Activated CD4-positive, alpha-beta memory T cell treated with anti-CD3 and anti-CD28 coated beads, Interleukin-2, amount 10 ng/mL, durations not matched to agents 7 days and 5 days (primary cell): ENCODE measurements at places on chromosomes 4 and X.

GRCh38 chr4:117817301-117817700 lies 217.0 kb upstream of the NDST3 start:
- no peak for DNase-seq
- H3K4me1 ChIP-seq, result peaks cover 3% of the 10 kb centered on the region
- no peak overlapping the region for H3K27ac ChIP-seq

DNA sequence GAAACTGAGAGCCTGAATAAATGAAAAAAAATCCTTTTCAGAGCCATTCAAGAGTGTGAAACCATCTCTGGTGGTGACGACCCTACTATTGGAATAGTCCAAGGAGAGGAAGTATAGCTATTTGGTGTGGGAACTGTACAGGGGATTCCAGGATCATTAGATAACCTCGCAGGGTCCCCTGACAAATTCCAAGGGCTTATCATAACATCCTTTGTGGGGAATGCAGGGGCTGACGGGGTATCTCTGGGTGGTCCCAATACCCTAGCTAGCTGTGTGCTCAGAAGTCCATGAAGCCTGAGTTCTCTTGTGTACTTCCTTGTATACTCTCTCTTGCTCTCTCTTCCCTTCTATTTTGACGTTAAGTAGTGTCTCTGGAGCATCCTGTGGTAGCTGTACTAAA lies 13.8 kb upstream of the PLAC1 start:
- H3K4me3 ChIP-seq, result no peak overlapping the region
- H3K27me3 ChIP-seq, result no peaks in the 10 kb centered on the region

DNA sequence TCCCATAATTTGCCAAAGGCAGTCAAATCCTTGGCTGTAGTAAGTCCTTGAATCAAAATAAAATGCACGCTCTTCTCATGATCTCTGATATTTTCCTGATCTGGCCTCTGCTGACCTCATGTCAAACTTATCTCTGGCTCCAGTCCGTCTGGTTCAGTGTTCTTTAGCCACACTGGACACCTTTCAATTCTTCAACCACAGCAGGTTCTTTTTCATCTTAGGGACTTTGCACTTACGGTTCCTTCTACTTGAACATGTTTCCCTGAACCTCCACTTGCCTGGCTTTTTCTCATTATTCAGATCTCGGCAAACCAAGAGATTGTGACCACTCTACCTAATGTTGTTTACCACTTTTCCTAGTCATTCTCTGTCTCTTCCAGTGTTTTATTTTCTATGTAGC lies 10.3 kb downstream of the ENPEP start:
- H3K27ac ChIP-seq, result no peak overlapping the region
- peaks cover 23% of the 10 kb centered on the region for H3K27me3 ChIP-seq
- no peak overlapping the region for H3K4me3 ChIP-seq
- DNase-seq, result no peak
- H3K4me1 ChIP-seq, result peaks cover 4% of the 10 kb centered on the region
- H3K36me3 ChIP-seq, result no peaks in the 10 kb centered on the region

DNA sequence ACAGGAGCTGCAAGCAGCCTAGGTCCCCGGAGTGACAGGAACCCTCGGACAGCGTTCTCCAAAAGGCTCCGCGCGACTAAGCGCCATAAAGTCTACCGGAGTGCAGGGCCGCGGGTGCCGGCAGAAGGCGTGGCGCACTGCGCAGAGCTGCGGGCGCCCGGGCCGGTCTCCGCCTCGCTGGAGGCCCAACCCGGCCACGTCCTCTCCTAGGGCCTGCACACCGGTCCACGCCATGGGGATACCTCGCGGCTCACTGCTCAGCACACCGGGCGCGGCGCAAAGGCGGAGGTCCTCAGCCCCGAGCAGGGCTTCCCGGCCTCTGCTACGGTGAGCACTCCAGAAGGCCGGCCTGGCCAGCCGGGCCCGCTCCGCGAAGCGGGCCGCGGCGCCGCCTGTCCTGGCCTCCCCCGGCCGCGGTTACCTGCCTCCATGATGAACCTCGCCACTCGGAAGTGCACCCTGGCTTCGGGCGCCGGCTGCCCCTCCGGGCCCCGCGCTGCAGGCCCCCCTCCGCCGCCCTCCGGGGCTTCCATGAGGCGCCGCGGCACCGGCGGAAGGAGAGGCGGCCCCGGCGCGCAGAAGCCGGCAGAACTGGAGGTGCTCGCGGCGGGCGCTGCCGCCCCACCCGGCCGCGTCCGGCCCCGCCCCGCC lies at the start of gene CCNQ:
TSS of gene CCNQ (minus strand) at position 599 of the 651 bp plus-strand sequence. CDS start at position 533, 66 bp downstream.
- peaks cover 48% of the 10 kb centered on the region for H3K4me1 ChIP-seq
- peak within 1 kb of the TSS; percentile 65 for H3K27ac ChIP-seq
- H3K36me3 ChIP-seq, result peaks cover 11% of the 10 kb centered on the region
- no peaks in the 10 kb centered on the region for H3K27me3 ChIP-seq
- H3K4me3 ChIP-seq, result peak within 1 kb of the TSS; percentile 86

- H3K4me3 ChIP-seq, result no peak overlapping the region
- H3K4me1 ChIP-seq, result no peaks in the 10 kb centered on the region
- H3K27ac ChIP-seq, result no peak overlapping the region
- H3K27me3 ChIP-seq, result no peaks in the 10 kb centered on the region
- H3K36me3 ChIP-seq, result no peaks in the 10 kb centered on the region
Measured at GRCh38 chr4:20178902-20179576, 72.7 kb upstream of the SLIT2 start.

DNA sequence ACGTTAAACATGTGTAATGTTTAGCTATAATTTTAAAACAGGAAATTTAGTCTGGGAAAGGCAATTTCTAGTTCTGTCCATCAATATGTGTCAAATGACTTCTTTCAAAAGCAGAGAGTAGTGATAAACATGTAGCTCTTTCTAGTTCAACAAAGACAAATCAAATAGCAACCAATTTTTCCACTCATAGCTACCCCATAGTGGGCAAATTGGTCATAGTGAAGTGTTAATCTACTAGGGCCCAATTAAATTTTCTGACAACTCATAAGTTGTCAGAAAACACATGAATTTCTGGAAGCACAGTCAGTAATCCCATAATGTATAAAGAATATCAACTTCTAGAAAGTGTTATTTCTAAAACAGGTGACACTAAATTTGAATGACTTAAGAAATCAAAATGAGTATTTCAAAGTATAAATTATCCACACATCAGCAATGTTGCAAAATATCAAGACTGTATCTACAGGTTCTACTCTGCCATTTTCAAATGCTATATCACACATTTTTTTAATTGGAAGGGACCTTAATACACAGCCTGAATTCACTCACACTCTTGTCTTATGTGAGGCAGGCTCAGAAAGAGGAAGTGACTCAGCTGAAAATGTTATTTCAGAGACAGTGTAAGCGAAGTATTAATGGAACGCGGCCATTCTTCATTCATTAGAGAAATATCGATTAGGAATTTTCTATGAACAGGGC lies 7.7 kb downstream of the OCIAD2 start:
- H3K4me1 ChIP-seq, result peaks cover 22% of the 10 kb centered on the region
- H3K27me3 ChIP-seq, result no peaks in the 10 kb centered on the region
- no peak overlapping the region for H3K4me3 ChIP-seq
- peaks cover 67% of the 10 kb centered on the region for H3K36me3 ChIP-seq
- no peak for DNase-seq

- DNase-seq, result no peak
- no peaks in the 10 kb centered on the region for H3K36me3 ChIP-seq
- H3K4me3 ChIP-seq, result no peak overlapping the region
- no peak overlapping the region for H3K27ac ChIP-seq
Measured at GRCh38 chr4:125390727-125391126, 76.0 kb downstream of the FAT4 start.
